K562 (cell line): ENCODE measurements at places on chromosomes 3 and 15. TPM values are rescaled to one million over a fixed set of nuclear protein-coding genes. Genes with fewer than 3 reads are reported as not detected.

DNA sequence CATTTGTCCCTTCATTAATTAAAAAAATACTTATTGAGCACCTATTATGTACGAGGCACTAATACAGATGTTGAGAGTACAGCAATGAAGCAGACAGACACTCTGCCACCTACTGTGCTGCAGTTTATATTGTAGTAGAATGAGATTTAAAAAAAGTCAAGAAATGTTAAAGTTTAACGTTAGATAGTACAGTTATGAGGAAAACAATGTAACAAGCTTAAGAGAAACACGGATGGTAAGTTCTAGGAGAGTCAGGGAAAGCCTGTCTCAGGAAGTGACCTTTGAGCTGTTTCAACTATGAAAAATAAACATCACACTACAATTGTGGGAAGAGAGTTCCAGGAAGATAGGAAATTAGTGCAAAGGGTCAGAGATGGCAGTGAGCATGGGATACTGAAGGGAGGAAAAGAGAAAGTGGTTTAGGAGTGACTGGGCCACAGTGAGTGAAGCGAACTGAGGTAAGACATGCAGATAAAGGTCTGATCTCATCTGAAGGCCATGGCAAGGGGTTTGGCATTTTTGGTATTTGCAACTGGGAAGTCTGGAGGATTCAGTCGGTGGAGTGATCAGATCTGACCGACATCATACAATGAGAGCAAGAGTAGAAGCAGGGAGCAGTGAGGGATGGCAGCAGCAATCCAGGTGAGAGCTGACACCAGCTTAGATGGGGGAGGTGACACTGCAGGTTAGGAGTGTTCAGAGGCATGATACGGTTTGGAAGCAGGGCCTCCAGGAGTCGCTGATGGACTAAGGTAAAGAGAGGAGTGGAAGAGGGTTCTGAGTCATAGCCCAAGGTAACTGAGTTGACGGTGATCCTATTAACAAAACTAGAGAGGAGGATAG, 28.5 kb downstream of the PLSCR4 start:
- no peak for DNase-seq
- H3K4me3 ChIP-seq = no peak overlapping the region
- H3K36me3 ChIP-seq = no peaks in the 10 kb centered on the region
- H3K27me3 ChIP-seq = no peaks in the 10 kb centered on the region
- H3K27ac ChIP-seq = no peak overlapping the region
- no peaks in the 10 kb centered on the region for H3K4me1 ChIP-seq

DNA sequence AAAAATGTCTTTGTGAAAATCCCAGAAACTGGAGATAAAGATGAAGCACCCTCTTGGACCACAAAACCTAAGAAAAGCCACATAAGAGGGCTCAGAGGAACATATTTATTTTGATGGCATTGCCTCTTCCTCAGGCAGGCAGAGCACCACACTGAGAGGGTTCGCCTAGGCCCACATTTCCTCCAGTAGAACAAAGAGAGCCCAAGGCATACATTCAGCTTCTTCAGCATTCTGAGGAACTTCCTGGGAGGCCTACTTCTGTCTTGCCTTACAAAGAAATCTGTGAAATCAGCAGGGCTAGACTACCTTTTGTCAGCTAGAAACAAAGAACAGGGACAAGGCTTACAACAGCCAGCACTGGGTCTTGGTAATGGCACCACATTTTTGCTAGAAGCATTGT, 1325.3 kb downstream of the SI start:
- no peak for DNase-seq
- H3K4me3 ChIP-seq = no peak overlapping the region
- H3K36me3 ChIP-seq = no peaks in the 10 kb centered on the region
- no peaks in the 10 kb centered on the region for H3K4me1 ChIP-seq
- H3K27me3 ChIP-seq = no peaks in the 10 kb centered on the region

DNA sequence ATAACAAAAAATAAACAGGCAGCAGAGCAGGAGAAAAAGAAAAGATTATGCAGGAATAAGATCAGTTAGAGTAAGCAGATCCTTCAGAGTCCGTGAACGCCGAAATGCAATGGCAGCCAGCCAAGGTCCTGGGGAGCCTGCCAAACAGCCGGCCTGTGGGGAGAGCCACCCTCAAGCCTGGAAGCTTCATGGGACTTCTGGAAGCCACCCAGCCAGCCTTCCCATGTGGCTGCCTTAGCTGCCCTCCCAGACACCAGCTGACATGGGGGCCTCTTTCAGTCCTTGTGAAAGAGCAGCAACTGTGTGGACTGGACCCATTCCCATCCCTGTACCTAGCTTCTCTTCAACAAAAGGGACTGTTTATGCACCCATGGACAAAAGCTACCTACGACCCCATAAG, 64.9 kb upstream of the RAD18 start:
- H3K27ac ChIP-seq = no peak overlapping the region
- DNase-seq = no peak
- no peaks in the 10 kb centered on the region for H3K36me3 ChIP-seq
- no peak overlapping the region for H3K4me3 ChIP-seq
- no peaks in the 10 kb centered on the region for H3K4me1 ChIP-seq
- peaks cover 13% of the 10 kb centered on the region; the same call in 2 of the 3 replicates for H3K27me3 ChIP-seq

DNA sequence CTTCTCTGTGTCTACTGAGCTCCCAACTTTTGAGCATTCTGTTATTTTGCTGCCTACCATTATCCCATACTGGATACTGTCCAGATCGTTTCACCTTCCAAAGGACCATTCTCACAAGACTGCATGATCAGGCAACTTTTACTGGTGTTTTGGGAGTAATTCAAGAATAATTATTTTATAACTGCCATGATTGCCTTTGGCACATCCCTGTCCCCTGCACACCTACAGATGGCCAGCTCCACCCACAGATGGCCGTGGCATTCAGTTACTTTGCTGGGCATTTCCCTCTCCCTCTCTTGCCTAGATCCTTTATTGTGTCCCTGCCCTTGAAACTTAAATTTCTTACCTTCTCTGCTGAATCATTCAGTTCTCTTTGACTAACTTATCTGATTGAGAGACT, 263.9 kb downstream of the DIPK2A start:
- H3K27ac ChIP-seq = no peak overlapping the region
- no peaks in the 10 kb centered on the region for H3K4me1 ChIP-seq
- DNase-seq = no peak
- no peak overlapping the region for H3K4me3 ChIP-seq
- H3K36me3 ChIP-seq = no peaks in the 10 kb centered on the region

GRCh38 chr15:40244961-40245523, 6.2 kb downstream of the PAK6 start:
- no peak overlapping the region for H3K27ac ChIP-seq
- peaks cover 23% of the 10 kb centered on the region for H3K27me3 ChIP-seq
- no peak for DNase-seq
- no peak overlapping the region for H3K4me3 ChIP-seq
- H3K36me3 ChIP-seq = no peaks in the 10 kb centered on the region

GRCh38 chr3:22585504-22585903, 617.6 kb upstream of the UBE2E2 start:
- no peak overlapping the region for H3K27ac ChIP-seq
- H3K27me3 ChIP-seq = no peaks in the 10 kb centered on the region
- no peaks in the 10 kb centered on the region for H3K4me1 ChIP-seq
- no peak for DNase-seq
- no peak overlapping the region for H3K4me3 ChIP-seq

- no peaks in the 10 kb centered on the region for H3K36me3 ChIP-seq
- no peaks in the 10 kb centered on the region for H3K4me1 ChIP-seq
- H3K4me3 ChIP-seq = no peak overlapping the region
- no peak overlapping the region for H3K27ac ChIP-seq
- DNase-seq = no peak
These were observed 18.4 kb upstream of the TSEN2 start for GRCh38 chr3:12465836-12466225.

DNA sequence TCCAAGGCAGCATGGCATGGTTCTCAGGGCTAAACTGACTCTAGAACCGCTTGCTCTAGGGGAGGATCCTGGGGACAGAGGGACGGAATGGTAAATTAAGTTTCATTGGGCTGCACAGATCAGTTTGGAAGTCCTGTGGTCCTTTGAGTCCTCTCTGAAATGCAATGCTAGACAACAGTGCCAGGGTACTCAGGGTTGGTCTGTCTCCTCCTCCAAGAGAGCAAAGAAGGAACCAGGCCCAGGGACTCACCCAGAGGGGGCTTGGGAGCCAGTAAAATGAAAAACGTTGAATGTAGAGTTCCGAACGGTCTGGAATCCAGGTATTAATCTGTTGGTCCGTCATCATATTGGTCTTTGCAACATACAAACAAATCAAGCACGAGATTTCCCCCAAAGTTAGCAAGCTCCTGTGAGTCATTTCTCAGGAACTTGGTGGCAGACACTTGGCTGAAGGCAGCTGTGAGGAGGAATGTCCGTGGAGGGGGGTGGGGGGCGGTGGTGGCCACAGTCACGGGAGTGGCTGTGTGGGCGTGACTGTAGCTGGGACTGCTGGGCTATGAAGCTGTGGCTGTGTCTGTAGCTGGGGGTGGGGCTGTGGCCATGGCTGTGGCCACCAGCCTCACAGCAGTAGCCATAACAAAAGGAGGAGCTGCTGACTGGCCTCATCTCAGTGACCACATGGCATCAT, 361.0 kb downstream of the SHQ1 start:
- H3K27me3 ChIP-seq = no peaks in the 10 kb centered on the region
- no peaks in the 10 kb centered on the region for H3K36me3 ChIP-seq
- peak; percentile 80 for DNase-seq
- no peak overlapping the region for H3K27ac ChIP-seq
- H3K4me3 ChIP-seq = no peak overlapping the region

- no peaks in the 10 kb centered on the region for H3K36me3 ChIP-seq
- H3K27me3 ChIP-seq = no peaks in the 10 kb centered on the region
- DNase-seq = no peak
These were observed 212.9 kb upstream of the LRRN1 start for GRCh38 chr3:3586336-3586735.

GRCh38 chr3:49553324-49553691, 969 bp upstream of the BSN start:
- H3K27ac ChIP-seq = peak overlapping the region; percentile 54; the same call in 1 of the 3 replicates
- no peak for DNase-seq
- no peaks in the 10 kb centered on the region for H3K27me3 ChIP-seq
- peaks cover 14% of the 10 kb centered on the region for H3K4me1 ChIP-seq

DNA sequence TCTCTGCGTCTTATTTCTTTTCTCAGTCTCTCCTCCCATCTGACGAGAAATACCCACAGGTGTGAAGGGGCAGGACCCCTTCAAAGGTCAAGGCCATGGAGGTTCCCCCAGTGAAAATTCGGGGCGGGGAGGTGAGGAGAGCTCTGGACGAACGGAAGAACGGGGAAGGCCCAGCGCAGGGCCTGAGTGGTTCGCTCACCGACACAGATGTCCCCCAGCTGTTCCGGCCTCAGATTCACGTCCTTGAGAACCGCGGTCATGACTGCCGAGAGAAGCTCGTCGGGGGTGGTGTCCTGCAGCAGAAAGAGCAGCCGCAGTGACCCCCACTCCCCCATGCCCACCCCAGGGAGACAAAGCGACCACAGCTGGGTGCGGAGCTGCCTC, 542 bp downstream of the ACAA1 start:
- H3K27ac ChIP-seq = peak overlapping the region; percentile 66
- no peaks in the 10 kb centered on the region; the same call in 2 of the 3 replicates for H3K27me3 ChIP-seq
- H3K4me1 ChIP-seq = peaks cover 18% of the 10 kb centered on the region; the same call in 2 of the 3 replicates
- H3K4me3 ChIP-seq = peak overlapping the region; percentile 90

GRCh38 chr15:89825271-89825940, 10.8 kb upstream of the ANPEP start:
- no peak overlapping the region for H3K27ac ChIP-seq
- H3K27me3 ChIP-seq = no peaks in the 10 kb centered on the region
- H3K36me3 ChIP-seq = no peaks in the 10 kb centered on the region
- H3K4me1 ChIP-seq = peaks cover 15% of the 10 kb centered on the region

DNA sequence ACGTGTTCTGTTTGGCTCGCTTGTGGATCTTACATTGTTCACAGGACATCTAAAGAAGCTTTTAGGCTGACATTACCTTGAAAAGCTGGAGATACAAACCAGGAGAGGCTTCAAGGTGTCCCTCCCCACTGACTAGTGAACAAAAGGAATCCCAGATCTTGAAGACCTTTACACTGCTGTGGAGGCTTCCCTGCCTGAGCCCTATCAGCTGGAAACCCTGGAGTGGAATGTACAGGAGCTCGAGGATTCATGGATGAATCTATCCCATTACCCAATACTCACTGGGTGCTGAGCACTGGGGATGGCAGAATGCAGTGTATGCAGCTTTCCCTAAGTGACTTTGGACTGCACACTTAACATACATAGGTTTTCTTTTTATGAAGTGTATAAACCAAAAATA, 82.3 kb upstream of the MFGE8 start:
- no peak overlapping the region for H3K27ac ChIP-seq
- H3K4me1 ChIP-seq = peaks cover 6% of the 10 kb centered on the region; the same call in 1 of the 3 replicates
- DNase-seq = no peak
- no peak overlapping the region for H3K4me3 ChIP-seq

- no peak overlapping the region for H3K27ac ChIP-seq
- H3K27me3 ChIP-seq = no peaks in the 10 kb centered on the region
- H3K4me3 ChIP-seq = no peak overlapping the region
- no peak for DNase-seq
- no peaks in the 10 kb centered on the region for H3K4me1 ChIP-seq
These were observed 141.6 kb downstream of the DNAJB8 start for GRCh38 chr3:128324911-128325592.

GRCh38 chr15:101326462-101327146, 31.6 kb upstream of the SNRPA1 start:
- DNase-seq = no peak
- no peak overlapping the region for H3K4me3 ChIP-seq
- no peaks in the 10 kb centered on the region for H3K36me3 ChIP-seq
- peaks cover 15% of the 10 kb centered on the region for H3K27me3 ChIP-seq

DNA sequence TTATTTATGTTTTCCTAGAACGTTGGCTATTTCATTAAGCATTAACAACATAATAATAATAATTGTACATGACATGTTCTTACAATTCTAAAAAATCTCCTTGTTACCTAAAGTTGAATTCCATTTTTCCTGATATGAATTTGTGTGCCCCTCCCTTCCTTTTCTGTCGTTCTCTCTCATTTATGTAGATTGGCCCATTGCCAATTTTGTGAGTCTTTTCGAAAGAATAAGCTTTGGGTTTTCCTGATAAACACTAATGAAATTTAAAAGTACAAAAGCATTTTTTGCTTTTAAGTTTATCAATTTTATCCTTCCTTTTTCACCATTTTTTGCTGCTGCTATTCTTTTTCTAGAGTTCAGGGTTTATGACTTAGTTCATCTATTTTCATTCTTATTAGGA, 44.9 kb downstream of the PRR23E start:
- H3K4me1 ChIP-seq = no peaks in the 10 kb centered on the region
- H3K36me3 ChIP-seq = no peaks in the 10 kb centered on the region
- no peak overlapping the region for H3K27ac ChIP-seq
- H3K27me3 ChIP-seq = no peaks in the 10 kb centered on the region

GRCh38 chr3:25457671-25458419, 29.8 kb downstream of the RARB start:
- no peak overlapping the region for H3K4me3 ChIP-seq
- H3K36me3 ChIP-seq = no peaks in the 10 kb centered on the region
- H3K4me1 ChIP-seq = no peaks in the 10 kb centered on the region
- H3K27ac ChIP-seq = no peak overlapping the region

GRCh38 chr3:190444006-190444405, 5.7 kb downstream of the TMEM207 start:
- no peaks in the 10 kb centered on the region for H3K4me1 ChIP-seq
- no peaks in the 10 kb centered on the region for H3K27me3 ChIP-seq
- no peak overlapping the region for H3K27ac ChIP-seq
- H3K36me3 ChIP-seq = no peaks in the 10 kb centered on the region
- H3K4me3 ChIP-seq = no peak overlapping the region
- no peak for DNase-seq

Gene KLHL40
- total RNA-seq = not detected in 2 replicates

Gene CSTA
- 0.44 and 1.0 TPM in 2 replicates for total RNA-seq

Gene COL6A5
- total RNA-seq = 4.9 and 5.6 TPM in 2 replicates

Gene LTF
- 0.07 and 0.13 TPM in 2 replicates for total RNA-seq

Gene SH2D7
- total RNA-seq = not detected in 2 replicates

Gene TNFSF10
- 0.13 and 0.36 TPM in 2 replicates for total RNA-seq

Gene SEC22C
- total RNA-seq = 50.7 and 50.8 TPM in 2 replicates

Gene ANKRD34C
- not detected in 2 replicates for total RNA-seq

Gene RPL14
- total RNA-seq = 4,499 and 4,649 TPM in 2 replicates

Gene CAMK2N2
- 0.22 and 0.27 TPM in 2 replicates for total RNA-seq

Gene C3orf70
- total RNA-seq = 0.04 TPM in 1 of 2 replicates, not detected in the other
